ENCODE measurements at places on chromosomes 1 and 21.

DNA sequence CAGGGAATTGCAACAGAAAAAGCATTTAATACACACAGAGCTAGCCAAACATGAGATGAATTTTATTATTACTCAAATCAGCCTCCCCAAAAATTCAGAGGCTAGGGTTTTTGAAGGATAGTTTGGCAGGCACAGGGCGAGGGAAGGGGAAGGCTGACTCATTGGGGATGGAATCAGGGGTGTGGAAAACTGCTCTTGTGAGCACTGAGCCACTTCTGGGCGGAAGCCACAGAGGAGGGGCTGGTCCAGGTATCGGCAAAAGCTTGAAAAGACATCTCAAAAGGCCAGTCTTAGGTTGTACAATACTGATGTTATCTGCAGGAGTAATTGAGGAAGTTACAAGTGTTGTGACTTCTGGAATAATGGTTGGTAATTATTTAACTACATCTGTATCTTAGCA is 109.4 kb downstream of the TLR5 start:
- DNase-seq = no peak

GRCh38 chr1:201122321-201122957 is 4.5 kb downstream of the ASCL5 start:
- no peak for DNase-seq

DNA sequence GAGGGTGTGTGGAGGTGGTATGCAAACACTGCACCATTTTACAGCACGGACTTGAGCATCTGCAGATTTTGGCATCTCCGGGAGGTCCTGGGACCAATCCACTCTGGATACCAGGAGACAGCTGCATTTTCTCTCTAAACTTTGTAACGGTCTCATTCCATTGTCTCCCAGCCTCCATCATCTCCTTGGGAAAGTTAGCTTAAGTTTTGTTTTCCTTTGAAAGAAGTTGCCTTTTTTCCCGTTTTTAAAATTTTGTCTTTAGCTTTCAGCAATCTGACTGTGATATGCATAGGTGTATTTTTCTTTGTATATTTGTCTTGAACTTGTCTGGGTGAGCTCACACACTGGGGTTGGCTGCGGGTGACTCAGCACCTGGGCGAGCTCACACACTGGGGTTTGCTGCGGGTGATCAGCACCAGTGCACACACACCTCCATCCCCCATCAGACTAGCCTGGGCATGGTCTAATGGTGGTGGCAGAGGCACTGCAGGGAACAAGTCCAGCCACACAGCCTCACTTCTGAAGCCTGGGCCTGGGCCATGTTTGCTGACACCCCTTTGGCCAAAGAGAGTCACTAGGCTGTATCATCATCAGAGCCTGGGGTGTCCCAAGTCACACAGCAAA is 32.1 kb upstream of the COL18A1 start:
- no peak for DNase-seq

- DNase-seq = no peak
Observed at GRCh38 chr1:70458131-70458530, 47.1 kb downstream of the CTH start.

DNA sequence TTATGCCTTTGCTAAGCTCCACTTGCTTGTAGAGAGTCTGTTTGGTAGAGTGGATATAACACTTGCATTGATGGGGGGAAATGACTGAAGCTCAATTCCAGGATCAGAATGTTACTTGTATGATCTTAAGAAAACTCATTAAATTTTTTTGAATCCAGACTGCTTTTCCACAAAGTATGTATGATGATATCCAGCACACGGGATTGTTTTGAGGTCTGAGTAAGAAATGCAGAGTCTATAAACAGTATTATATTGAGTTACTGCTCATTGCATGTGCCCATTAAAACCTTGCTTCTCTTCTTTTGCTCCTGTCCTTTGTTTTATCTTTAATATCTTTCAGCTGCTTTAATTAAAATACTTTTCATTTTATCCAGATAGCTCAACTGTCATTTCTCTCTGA is 570.4 kb upstream of the ZRANB2 start:
- no peak for DNase-seq

DNA sequence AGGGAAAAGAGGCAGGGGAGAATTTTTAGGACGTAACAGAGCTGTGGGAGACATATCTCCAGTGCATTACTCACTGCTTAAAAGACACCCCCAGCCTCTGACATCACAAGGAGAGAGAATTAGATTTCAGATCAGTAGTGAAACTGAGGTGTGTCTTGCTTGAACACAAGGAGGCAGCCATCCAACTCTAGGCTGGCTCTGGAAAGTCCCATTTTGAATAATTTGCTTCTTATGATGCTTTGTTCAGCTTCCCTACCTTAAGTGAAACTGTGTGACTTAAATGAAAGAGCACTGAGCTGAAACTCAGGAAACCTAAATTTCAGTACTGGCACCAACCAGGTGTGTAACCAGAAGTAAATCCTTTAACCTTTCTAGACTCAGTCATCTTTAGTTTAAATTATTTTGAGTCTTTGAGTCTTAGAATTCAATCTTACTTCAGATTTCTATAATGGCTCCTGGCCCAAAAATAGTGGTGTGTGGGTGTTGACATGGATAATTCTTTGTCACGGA is 251.6 kb upstream of the SGIP1 start:
- peak; percentile 54 for DNase-seq

- no peak for DNase-seq
Observed at GRCh38 chr1:68111519-68112436, 61.4 kb upstream of the DIRAS3 start.

- DNase-seq = no peak
Observed at GRCh38 chr1:4696161-4696745, 41.8 kb downstream of the AJAP1 start.

- no peak for DNase-seq
Observed at GRCh38 chr1:19089524-19089923, 120.5 kb downstream of the UBR4 start.

DNA sequence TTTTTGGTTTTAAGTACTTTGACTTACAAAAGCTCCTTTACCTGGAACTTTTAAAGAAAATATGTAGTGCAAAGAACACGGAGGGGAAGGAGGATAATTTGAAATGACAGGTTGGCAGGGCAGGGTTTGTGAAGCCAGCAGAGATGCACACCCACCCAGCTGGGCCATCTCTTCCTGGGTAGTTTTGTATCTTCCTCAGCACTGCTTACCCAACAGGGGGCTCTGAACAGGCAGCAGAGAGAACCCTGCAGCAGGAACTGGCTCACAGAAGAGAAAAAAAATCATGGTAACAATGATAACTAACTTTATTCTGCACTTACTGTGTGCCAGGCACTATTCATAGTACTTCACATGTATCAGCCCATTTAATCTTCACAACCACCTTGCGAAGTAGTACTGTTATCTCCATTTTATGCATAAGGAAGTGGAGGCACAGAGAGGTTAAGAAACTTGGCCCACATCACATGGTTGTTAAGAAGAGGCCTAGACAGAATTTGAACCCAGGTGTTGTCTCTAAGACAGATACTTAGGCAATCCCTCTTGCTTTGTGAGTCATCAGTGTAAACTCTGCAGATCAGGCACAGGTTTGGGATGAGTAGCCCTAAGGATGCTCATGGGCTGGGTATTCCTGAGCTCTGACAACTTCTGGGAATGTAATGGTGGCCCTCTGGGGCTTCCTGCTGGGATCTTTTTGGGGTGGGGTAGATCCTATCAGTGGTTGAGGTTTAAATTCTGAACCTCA is 60.8 kb downstream of the ELK4 start:
- DNase-seq = no peak

- peak; percentile 29 for DNase-seq
Observed at GRCh38 chr1:91948501-91949355, 473 bp upstream of the BRDT start.

- DNase-seq = no peak
Observed at GRCh38 chr1:151711951-151712350, 4.7 kb downstream of the CELF3 start.

DNA sequence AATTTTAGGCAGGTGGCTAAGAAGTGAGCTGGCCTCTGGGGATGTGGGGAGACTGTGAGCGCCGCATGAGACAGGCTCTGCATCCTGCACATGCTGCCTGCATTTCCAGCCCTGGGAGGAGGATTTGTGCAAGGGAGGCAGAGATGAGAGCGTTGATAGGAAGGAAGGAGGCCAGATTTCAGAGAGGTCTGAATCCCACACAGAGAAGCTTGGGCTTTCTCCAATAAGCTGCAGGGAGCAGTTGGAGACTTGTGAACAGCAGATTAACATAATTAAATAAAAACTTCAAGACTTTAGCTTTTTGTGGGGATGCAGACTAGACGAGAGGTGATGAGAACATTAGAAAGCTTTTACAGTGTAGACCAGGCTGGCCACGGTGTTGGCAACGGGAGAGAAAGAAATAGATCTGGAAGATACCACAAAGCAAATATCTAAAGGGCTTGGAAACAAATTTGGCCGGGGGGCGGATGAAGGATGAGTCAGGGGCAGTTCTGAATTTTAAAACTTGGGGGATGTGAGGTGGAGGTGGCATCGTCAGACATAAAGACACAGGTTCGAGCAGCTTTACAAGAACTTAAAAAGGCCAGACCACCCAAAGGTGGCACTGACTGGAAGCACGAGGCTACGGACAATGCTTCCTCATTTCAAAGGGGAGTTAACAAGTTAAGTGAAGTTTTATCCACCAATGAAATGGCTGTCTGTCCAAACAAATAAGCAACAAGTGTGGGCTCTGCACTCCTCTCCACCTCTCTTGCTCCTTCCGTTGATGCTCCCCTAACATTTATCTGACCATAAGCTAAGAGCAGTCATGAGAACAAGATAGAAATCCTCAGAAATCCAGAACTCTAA is 57.0 kb downstream of the HIVEP3 start:
- no peak for DNase-seq

DNA sequence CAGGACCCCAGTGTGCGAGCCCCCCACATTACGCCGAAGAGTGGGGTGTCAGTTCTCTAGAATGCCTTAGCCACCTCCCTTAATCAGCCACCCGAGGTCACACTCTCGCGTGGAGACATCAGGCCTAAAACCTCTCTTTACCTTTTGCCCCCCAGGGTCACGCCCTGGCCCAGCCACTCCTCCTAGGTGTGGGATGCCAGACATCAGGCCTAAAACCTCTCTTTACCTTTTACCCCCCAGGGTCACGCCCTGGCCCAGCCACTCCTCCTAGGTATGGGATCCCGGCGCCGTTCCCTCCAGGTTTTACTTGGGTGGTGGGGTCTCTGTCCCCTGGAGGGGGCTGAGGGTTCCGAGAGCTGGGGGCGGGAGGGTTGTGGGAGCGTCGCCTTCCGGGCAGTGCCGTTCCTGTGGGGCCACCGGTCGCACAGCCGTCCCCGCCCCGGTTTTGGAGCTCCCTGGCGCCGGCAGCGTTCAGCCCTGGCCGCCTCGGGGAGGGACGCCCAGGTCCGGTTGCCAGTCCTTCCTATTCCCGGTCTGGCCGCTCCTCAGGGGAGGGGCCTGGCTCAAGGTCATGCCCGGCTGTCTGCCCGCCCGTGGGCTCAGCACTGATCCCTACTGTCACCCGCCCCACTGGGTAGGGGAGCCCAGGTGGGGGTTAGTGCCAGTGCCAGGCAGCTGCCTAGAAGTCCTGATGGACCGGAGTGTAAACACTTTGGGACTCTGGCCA is 882 bp downstream of the VPS13D start:
- no peak for DNase-seq

DNA sequence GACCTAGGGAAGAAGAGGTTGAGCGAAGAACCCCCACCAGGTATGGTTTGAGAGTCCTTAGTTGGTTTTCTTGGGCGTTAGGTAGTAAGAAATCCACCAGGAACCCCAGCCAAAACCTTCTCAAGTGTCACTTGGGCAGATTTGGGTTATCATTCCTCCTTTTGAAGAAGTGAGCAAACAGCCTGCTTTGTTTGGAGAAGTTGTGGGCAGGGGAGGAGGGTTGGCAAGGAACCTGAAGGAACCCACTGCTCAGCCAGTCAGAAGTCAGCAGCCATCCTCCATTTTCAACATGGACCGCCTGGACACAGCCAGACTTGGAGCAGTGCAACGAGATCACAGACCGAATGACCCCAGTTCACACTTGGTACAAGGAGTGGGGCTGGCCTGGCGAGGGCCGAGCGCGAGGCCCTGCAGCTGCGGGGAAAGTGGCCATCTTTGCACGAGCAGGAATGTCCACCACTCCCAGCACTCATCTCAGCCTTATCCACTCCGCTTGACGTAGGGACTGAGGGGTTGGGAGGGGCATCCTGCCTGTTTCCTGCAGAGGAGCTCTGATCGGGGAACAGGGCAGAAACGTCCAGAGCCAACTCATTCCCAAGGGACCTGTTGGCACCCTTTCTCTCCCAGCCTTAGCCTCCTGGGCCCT is 7.2 kb downstream of the ADPRS start:
- DNase-seq = no peak

- DNase-seq = no peak
Observed at GRCh38 chr1:190000365-190000872, 477.2 kb downstream of the BRINP3 start.

GRCh38 chr1:165837838-165838364 is 10.5 kb downstream of the UCK2 start:
- DNase-seq = no peak

- no peak for DNase-seq
Observed at GRCh38 chr1:113931451-113931851, 2.3 kb downstream of the HIPK1 start.

- DNase-seq = no peak
Observed at GRCh38 chr21:20308586-20309315, 689.5 kb upstream of the NCAM2 start.

DNA sequence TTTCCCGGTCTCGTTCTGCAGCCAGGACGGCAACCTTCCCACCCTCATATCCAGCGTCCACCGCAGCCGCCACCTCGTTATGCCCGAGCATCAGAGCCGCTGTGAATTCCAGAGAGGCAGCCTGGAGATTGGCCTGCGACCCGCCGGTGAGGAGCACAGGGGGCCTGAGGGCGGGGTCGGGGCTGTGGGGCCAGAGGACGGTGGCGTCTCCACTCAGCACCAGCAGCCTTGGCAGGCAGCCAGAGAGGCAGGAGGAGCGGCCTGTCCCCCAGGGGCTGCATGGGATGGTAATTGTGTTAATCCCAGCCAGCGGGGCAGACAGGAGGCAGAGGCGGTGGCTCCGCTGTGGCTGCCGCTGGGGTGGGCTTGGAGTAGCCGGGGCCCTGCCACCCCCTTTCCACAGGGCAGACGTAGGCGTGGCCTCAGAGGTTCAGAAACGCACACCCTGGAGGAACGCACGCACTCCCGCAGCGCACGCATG is 12.1 kb downstream of the SAMD11 start:
- no peak for DNase-seq

GRCh38 chr1:188027613-188028012 is 1198.9 kb downstream of the PLA2G4A start:
- DNase-seq = no peak

- DNase-seq = peak; percentile 73
Observed at GRCh38 chr1:2233997-2234761, 6.1 kb downstream of the SKI start.

DNA sequence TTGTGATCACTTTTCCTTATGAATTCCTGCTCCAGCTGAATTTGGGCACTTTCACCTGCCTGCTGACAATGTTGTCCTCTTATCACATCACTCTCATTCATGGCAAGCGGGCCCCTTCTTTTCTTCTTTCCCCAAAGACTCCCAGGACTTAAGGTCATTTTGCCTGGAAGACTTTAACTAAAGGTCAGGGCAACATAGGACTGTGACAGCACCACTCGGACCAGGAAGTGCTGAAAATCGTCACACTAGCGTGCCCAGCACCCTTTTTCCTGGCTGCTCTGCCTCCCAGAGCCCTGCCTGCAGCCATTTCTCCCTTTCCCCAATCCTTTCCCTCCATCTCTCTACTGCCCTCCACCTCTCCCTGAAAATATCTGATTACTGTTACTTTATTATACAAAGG is 35.4 kb downstream of the CD34 start:
- DNase-seq = no peak

All from CD8-positive, alpha-beta T cell (primary cell).